ENCODE measurements at places on chromosomes 12 and 14.

GRCh38 chr14:101849125-101849524 is 87.6 kb downstream of the PPP2R5C start:
- no peak for DNase-seq

GRCh38 chr14:91891721-91892220 is 24.4 kb upstream of the TC2N start:
- DNase-seq, result no peak

DNA sequence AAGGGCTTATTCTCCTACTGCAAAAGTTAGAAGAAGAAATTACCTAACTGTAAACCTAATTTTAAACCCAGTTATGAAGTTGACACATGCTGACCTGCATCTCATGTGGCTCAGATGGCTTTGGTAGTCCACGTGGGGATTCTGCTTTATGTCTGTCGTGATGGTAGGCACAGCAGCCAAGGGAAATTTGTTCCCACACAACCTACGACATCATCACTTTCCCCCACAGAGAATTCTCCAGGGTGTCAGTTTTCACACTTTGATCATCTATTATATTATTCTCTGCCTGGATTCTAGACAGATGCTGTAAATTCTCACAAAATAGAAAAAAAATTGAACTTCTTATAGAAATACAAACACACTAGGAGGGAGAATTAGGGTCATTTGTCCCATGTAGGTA is 70.6 kb downstream of the PTHLH start:
- no peak for DNase-seq

GRCh38 chr12:48997719-48998496 is 1.3 kb downstream of the DDN start:
- DNase-seq, result no peak

DNA sequence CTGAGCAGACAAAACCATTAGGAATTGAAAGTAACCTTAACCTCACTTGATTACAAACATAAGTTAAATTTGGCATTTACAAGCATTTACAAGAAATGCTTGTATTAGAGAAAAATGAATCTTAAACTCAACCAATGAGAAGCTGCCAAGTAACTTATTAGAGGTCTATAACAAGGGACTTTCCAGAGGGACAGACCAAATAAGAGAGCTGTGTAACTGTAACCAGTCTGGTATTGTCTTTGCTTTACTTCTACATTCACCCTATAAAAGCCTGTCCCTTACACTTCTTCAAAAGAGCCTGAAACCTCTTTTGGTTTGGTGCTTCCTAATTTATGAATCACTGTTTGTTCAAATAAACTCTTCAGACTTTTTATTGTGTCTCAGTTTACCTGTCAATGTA is 450.0 kb upstream of the FAR2 start:
- no peak for DNase-seq

GRCh38 chr12:15796493-15797141 is 7.4 kb upstream of the EPS8 start:
- no peak for DNase-seq

- DNase-seq, result no peak
Measured at GRCh38 chr12:82937151-82937550, 250.4 kb downstream of the TMTC2 start.

DNA sequence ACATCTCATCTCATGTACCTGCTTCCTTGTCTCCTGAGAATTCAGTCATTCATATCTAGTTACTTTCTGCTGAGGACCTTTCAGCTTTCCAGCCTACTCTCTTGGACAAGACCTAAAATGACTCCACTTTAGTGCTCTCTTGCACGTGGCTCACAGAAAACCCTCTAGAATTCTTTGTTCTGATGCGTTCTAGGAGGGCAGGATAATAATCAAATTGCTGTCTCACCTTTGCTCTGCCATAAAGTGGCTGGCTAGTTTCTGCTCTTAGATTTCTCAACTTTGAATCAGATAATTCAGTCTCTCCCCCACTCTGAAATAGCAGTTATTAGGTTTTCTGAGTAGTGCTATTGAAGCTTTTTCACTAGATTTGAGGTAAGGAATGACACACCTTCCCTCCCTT is 429.5 kb upstream of the FBXO33 start:
- DNase-seq, result no peak

DNA sequence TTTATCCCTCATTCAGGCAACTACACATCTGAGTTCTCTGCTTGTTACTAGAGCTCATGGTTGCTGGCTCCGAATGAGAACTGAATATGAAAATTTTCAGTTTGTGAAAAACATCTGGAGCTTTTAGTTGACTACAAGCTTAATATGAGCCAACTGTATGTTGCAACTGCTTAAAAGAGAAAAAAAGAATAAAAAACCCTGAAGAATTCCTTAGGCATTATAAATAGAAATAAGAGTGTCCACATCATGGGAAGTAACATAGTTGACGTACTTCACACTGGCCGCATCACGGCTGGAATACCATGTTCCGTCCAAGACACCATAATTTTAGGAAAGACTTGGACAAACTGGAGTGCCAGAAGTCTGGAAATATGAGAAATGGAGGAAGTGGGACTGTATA is 57.9 kb downstream of the PDE3A start:
- DNase-seq, result no peak

DNA sequence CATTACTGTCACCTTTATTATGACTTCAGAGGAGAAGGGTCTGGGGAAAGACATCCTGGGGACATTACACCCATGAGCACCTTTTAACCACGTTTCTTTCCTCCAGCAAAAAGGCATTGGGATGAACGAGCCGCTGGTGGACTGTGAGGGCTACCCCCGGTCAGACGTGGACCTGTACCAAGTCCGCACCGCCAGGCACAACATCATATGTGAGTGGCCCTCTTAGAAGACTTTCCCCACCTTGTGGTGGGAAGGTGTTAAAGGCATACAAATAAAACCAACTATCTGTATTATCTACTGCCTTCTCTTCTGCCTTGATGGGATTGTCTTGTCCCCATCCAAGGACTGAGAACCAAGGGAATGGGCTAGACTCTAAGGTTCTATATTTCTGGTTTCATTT is 6.0 kb downstream of the PSMD9 start:
- DNase-seq, result no peak

- no peak for DNase-seq
Measured at GRCh38 chr14:52395728-52396127, 81.6 kb downstream of the PTGER2 start.

- no peak for DNase-seq
Measured at GRCh38 chr14:69332782-69333395, 65.2 kb downstream of the ERH start.

- DNase-seq, result no peak
Measured at GRCh38 chr12:23898121-23898520, 51.3 kb downstream of the SOX5 start.

DNA sequence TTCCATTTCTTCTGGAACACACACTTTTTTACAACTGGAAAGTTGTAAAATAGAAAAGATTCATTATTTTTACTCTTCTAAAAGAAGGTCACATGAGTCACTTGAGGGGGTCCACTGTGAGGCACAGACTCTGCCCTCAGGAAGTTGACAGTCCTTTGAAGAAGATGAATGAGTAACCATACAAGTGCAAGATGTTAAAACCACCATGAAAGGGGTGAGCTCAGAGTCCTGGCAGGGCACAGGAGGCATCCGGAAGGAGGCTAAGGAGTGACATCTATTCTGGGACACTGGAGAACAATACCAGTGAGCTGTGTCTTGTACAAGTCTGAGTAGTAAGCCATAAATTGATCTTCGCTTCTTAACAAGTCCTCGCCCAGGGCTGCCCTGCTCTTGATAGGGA is 126.0 kb upstream of the FRMD6 start:
- DNase-seq, result no peak

GRCh38 chr14:62626416-62626815 is 418.8 kb downstream of the KCNH5 start:
- no peak for DNase-seq

GRCh38 chr12:109709401-109709991 is 4.1 kb upstream of the FAM222A start:
- no peak for DNase-seq

Data from neuronal stem cell (in vitro differentiated cells).